Activated CD8-positive, alpha-beta memory T cell treated with anti-CD3 and anti-CD28 coated beads, Interleukin-2, amount 50 U/mL, for 4 hours (primary cell): ENCODE measurements at places on chromosomes 1 and 21.

DNA sequence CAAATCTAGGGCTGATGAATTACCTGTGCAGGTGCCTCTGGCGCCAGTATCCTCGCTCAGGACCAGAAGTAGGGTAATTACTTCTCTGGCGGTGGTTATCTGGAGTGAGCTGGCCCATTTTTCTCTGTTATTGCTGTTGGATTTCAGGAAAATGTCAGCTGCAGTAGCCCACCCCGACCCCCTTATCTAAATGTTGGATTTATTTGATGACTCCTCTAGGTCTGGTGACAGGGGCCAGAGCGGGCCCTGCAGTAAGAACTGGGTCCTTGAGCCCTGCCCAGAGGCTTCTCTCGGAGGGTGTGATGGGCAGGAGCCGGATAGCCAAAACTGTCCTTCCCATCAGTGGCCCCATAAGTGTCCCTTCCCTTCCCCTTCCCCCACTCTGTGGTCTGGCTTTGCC is 384.3 kb downstream of the PTPRU start:
- no peak for DNase-seq

- peak; percentile 27 for DNase-seq
These were observed 5.7 kb upstream of the CCT8 start for GRCh38 chr21:29078869-29079767.

- DNase-seq: no peak
These were observed 88.8 kb downstream of the MAST2 start for GRCh38 chr1:45892068-45892785.

- no peak for DNase-seq
These were observed at the start of gene ZBTB8A for GRCh38 chr1:32538887-32539583. TSS of gene ZBTB8A (plus strand) at chr1:32539427. CDS start at chr1:32592932, 53,505 bp downstream.

GRCh38 chr21:25487046-25487594 is 120.2 kb downstream of the MRPL39 start:
- no peak for DNase-seq

- DNase-seq: no peak
These were observed at the start of gene RYR2 for GRCh38 chr1:237041795-237042525. TSS of gene RYR2 (plus strand) at chr1:237042184. CDS start at chr1:237042522, 338 bp downstream.

GRCh38 chr1:232508130-232508701 is 121.7 kb downstream of the SIPA1L2 start:
- no peak for DNase-seq

DNA sequence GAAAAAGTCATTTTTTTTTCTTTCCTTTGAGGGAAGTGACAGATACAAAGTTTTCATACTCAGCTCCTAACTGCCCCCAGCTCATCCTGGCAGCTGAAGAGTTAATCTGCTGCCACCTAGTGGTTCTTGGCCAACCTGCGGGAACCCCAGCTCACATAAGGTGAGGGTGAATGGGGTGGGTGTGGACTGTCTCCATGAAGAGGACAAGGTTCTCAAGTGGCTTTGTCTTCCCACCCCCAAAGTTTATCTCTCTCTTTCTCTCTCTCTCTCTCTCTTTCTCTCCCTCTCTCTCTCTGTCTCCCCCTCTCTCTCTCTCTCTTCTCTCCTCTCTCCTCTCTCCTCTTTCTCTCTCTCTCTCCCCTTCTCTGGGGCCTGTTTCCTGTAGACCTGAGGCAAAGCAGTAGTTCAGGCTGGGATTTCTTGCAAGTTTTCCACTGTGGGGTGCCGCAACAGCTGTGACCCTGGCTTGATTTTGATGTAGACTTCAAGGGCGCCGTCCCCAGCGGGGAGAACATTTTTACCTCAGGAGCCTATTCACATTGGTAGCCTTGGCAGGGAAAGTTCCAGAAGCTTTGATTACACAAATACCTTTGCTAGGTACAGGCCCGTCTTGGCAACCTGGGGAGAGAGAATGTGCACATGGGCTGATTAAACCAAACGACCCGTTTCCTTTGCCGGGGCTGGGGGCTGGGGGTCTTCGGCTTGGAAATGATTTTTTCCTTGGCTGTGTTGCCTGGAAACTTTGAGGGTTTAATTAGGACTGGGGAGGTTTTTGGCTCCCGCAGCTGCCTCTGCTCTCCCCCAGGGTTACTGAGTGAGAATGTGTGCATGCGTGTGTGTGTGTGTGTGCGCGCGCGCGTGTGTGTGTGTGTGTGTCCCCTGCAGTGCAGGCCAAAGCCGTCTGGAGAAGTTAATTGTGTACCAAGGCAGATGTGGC is 135.9 kb downstream of the TM2D1 start:
- peak; percentile 50 for DNase-seq

GRCh38 chr1:97145321-97145956 is 423.9 kb downstream of the PTBP2 start:
- DNase-seq: no peak

- no peak for DNase-seq
These were observed 58.8 kb downstream of the NAV1 start for GRCh38 chr1:201597551-201598230.

GRCh38 chr1:164723296-164723798 is 164.4 kb downstream of the PBX1 start:
- DNase-seq: no peak

DNA sequence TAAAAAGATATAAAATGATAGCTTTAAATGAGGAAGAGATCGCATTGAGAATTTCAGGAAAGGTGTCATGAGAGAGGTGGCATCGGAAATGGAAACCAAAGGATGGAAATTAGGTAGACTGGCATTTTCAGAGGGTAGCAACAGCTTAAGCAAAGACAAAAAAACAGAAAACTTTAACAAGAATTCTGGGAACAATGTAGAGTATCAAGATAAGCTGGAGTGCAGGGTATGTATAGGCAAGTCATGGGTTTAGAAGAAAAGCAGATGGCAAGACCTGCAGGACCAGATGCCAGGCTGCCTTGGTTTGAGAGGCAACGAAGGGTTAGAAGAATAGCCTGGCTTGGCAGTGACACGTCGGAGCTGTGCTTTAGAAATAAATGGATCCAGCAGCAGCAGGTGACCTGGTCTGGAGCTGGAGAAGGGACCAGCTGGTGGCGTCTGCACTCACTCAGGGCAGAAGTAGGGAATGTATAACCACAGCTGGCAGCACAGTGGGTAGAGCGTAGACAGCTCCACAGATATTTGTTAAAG is 149.4 kb upstream of the TIAM1 start:
- DNase-seq: no peak

GRCh38 chr1:38685388-38685787 is 174.2 kb downstream of the RRAGC start:
- no peak for DNase-seq

DNA sequence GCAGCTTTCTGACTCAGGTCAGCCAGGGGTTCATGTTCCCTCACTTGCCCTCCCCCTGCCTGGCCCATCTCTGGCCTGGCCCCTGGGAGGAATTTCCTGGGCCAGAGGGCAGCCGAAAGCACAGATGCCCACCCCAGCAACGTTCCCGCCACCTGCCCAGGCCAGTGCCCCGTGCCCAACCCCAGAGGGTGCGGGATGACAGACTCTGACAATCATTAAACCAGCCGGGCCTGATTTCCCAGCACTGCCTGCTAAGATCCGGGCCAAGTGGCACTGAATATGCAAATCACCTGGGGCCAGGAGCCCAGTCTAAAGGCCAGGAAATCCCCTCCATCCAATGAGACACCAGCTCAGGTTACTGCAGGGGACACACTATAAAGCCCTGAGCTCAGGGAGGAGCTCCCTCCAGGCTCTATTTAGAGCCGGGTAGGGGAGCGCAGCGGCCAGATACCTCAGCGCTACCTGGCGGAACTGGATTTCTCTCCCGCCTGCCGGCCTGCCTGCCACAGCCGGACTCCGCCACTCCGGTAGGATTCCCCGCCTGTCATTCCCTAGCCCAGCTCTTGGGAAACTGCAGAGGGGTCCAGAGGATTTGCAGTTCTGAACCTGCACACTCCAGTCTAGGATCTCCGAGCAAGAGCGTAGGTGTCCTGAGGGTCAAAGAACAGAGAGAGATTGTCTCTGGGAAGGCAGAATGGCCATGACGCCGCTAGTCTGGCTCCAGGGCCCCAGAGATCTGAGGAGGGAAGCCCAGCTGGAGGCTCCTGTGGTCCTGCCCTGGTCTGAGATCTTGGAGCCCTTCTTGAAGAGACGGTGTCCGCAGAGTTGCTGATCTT is at the start of gene ELF3:
TSS of gene ELF3 (plus strand) at position 408 of the 836 bp plus-strand sequence. CDS start 550 bp downstream, outside the sequence.
- DNase-seq: no peak

- DNase-seq: no peak
These were observed 78.7 kb downstream of the SETD4 start for GRCh38 chr21:35981514-35982070.

GRCh38 chr1:222785529-222785928 is 29.3 kb upstream of the DISP1 start:
- DNase-seq: no peak

DNA sequence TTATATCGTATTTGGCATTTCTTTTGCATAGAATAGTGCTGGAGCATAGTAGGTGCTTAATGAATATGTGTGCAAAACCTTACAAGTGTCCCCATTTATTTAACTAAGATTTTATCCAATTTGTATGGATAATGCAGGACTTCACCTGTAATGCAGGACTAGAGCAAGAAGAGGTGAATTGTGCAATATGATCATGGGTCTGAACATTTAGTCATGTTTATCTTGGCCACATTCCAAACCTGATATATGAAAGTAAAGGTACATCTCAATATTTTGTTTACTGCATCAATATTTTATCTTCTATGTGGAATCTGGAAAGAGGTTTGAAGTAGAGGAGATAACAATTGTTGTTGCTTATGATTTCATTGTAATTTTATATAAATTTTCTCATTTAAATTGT is 1626.7 kb upstream of the B3GALT2 start:
- no peak for DNase-seq

- DNase-seq: no peak
These were observed 17.1 kb upstream of the ALG6 start for GRCh38 chr1:63350320-63350719.

DNA sequence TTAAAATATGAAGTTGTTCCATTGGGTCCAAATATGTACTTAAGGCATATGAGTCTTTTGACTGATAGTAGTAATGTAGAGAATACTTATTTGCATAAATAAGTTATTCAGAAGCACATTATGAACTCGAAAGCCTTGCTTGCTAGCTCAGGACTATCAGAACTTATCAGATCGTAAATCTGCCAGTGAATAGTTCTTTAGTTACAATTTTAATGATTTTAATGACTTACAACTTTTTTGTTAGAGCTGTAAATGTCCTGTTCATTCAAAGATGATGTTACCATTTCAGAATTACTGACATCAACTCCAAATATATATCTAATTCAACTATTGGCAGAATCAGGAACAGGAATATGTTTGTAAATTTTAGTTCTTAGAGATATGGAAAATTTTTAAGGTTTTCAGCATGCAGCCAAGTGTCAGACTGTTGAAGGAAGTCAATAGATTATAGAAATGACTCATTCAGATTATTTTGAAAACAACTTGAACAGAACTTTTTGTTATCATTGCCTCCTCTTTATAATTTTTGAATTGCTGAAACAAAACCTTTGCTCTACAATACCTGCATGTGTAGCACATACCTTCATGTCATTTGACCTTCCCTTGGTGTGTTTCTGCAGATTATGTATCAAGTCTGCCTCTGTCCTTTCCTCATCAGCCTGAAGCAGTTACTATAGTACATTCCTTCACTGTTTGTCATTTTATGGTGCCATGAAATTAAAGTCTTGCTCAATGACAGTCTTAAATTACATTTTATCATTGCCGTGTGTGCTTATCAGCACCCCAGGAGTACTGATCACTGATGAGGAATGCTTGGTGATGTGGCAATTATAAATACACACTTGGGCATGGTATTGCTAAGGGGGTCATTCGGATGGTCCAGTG is 44.9 kb downstream of the LRRC8D start:
- DNase-seq: no peak

- no peak for DNase-seq
These were observed 731 bp upstream of the ZNF683 start for GRCh38 chr1:26373281-26373680.

DNA sequence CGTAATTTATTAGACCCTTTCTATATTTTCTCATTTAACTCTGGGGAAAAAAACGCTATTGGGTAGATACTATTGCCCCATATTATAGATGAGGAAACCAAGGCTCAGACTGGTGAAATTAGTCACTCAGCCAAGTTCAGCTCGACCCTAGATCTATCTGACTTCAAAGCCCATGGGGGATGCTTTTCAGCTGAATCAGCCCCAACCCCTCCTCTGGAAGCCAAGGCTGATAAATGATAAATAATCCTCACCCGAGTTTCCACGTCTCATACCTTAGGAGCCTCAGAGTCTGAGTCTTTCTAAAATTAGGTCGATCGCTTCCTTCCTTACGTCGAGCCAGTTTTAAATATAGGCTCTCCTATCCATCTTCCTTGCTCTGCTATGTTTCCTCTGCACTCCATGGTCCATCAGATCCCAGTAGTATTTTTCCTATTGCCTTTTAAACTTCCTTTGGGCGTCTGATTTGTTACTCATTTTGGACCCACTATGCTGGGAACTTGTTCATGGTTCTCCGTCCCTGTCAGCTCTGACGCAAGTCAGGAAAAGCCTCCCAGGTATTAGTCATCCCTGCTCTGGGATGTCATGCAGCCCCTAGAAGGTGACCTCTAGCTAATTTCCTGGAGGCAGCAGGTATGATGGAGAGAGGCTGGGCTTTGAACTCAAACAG is 122.8 kb downstream of the PLPP3 start:
- DNase-seq: no peak

GRCh38 chr1:176876966-176877515 is 287.5 kb downstream of the ASTN1 start:
- DNase-seq: no peak

DNA sequence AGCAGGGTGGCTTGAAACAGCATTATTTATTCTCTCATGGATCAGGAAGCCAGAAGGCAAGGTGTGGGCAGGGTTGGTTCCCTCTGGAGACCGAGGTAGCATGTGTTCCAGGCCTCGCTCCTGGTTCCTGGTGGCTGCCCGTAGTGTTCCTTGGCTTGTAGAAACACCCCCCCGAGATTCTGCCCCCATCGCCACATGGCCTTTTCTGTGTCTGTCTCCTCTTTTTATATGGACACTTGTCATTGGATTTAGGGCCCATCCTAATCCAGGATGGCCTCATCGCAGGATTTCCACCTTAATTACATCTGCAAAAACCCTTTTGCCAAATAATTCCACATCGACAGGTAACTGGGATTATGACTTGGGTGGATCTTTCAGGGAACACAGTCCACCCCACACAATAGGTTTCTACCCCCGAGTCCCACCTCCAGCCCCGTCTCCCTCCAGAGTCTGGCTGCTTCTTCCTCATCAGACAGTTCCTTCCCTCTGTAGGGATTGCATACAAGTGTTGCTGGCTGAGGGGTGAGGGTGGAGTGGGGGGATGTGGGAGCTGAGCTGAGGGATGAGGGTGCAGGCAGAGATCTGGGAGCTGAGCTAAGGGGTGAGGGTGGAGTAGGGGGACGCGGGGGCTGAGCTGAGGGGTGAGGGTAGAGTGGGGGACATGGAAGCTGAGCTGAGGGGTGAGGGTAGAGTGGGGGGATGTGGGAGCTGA is 12.3 kb upstream of the NPHP4 start:
- DNase-seq: peak; percentile 13

DNA sequence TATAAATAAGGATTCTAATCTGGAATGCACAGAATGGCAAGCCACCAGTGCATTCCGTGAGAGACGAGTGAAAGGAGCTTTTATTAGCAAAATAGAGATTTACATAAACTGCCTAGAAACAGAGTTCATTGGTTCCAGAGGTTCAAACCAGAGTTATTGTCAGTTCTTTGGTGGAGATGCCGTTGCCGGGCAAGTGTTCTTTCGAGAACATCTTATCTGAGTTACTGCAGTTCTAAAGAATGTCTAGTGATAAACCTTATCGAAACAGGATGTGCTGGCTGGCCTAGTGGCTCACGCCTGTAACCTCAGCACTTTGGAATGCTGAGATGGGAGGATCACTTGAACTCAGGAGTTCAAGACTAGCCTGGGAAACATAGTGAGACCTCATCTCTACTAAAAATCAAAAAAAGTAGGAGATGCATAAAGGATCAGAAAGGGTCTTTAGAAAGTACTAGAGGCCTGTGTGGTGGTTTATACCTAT is 19.9 kb upstream of the EVI5 start:
- DNase-seq: no peak

GRCh38 chr1:241356187-241356518 is 852 bp downstream of the RGS7 start:
- DNase-seq: no peak
